HepG2 (cell line): ENCODE measurements at places on chromosomes 1 and 21. TPM values are rescaled to one million over a fixed set of nuclear protein-coding genes. Genes with fewer than 3 reads are reported as not detected.

Gene CFHR3
- polyA plus RNA-seq = not detected in 2 replicates

Gene SPRR1A
- polyA plus RNA-seq = not detected in 2 replicates

Gene CA14
- polyA plus RNA-seq = 7.7 and 8.5 TPM in 2 replicates

- DNase-seq = no peak
Measured at GRCh38 chr21:45828580-45829570, 152.7 kb upstream of the COL6A1 start.
